GM04503 (cell line): ENCODE measurements at places on chromosomes 1 and 21.

DNA sequence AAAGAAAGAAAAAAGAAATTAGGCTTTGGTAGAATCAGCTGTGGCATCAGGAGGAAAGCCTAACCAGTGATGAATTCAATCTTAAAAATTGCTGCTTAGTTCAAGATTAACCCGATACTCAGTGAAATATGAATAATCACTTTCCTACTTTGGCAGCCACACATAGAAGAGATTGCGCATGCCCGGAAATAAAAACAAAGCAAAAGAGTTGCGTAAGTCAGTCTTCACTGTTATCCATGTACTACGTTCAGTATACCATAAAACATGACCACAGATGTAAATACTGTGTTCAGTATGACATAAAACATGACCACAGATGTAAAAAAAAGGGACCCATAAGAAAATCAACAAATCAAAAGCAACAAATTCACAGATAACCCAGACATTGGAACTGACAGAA is 19.2 kb downstream of the CD1D start:
- no peak for DNase-seq

DNA sequence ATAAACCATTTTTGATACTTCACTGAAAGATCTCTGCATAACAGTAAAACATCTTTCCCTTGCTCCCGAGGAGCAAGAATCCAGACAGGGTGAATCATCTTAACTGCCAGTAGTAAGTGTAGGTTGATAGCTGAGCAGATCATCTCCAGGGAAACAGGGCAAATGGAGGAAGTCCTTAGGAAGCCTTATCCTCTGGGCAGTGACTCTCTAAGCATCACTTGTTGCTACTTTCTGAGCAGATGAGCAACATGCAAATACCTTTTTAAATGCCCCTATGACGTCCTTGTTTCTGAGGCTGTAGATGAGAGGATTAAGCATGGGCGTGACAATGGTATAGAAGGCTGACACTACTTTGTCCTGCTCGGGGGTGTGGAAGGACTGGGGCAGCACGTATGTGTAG is 8.9 kb downstream of the OR2T11 start:
- DNase-seq = no peak

GRCh38 chr1:218656301-218657037 is 311.3 kb downstream of the TGFB2 start:
- peak; percentile 45 for DNase-seq

- no peak for DNase-seq
Measured at GRCh38 chr1:201631037-201631436, 92.1 kb downstream of the NAV1 start.

DNA sequence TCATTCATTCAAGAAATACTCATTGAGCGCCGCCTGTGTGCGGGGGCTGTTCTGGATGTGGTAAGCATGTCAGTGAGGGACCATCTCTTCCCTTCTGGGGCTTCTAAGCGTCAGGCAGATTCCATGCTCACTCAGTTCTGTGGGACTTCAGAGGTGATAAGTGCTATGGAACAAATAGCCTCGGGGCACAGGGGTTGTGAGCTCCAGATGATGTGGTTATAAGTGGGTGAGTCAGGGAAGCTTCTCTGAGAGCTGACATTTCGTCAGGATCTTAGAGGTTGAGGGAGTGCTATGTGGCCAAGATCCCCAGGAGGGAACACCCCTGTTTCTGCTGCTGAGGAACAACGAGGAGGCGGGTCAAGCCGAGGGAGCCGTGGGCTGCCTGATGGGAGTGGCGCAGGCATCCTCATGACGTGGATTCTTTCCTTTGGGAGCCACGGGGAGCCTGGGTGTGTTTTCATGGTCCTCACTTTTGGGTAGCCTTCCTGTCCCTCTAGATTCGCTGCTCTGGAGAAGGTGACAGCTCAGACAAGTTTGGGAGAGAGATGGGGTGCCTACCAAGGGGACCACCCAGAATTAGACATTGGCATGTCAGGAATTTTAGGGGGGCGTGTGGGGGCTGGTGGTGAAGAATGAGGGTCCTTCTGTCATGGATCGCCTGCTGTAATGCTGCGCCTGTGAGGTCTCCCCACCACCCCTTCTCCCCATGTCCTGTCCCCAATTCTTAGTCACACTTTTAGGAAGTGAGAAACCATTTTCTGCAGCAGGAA is 38.5 kb downstream of the HUNK start:
- DNase-seq = peak; percentile 95

GRCh38 chr1:114122941-114123618 is 30.6 kb downstream of the SYT6 start:
- DNase-seq = peak; percentile 17

- DNase-seq = no peak
Measured at GRCh38 chr1:2633936-2634491, 1.2 kb upstream of the MMEL1 start.

- DNase-seq = no peak
Measured at GRCh38 chr1:111615870-111616715, 3.5 kb upstream of the RAP1A start.

DNA sequence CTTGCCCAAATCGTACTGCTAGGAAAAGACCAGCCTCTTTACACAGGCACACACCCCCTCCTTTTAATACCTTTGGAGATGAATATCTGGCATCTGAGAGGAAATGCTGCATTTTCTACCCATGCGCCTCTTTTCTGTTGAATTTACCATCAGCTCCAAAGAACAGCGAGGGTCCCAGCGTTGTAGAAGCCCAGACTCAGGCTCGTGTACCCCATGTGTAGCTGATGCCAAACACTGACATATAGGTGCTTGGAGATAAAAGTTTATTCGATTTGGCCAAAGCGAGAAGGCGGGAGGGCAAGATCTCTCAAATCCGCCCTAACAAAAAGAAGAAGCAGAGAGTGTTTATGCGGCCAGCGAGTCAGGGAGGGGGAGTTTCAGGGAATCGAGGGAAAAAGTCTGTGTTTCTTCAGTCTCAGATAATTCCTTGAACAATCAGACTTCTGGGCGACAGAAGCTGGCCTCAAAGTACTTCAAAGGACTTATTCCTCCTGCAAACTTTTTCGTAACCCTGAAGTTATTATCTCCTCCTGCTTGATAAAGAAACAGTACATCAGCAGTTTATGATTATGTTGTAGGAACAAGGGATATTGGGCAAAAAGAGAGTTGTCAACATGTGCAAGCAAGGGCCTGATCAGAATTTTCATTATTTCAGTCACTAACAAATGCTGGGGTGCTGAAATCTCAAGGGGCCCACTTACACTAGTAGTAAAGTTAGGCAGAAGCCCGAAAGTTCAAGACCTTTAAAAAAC is 642 bp upstream of the CREG1 start:
- DNase-seq = no peak

GRCh38 chr1:230187290-230187689 is 120.3 kb downstream of the GALNT2 start:
- no peak for DNase-seq

DNA sequence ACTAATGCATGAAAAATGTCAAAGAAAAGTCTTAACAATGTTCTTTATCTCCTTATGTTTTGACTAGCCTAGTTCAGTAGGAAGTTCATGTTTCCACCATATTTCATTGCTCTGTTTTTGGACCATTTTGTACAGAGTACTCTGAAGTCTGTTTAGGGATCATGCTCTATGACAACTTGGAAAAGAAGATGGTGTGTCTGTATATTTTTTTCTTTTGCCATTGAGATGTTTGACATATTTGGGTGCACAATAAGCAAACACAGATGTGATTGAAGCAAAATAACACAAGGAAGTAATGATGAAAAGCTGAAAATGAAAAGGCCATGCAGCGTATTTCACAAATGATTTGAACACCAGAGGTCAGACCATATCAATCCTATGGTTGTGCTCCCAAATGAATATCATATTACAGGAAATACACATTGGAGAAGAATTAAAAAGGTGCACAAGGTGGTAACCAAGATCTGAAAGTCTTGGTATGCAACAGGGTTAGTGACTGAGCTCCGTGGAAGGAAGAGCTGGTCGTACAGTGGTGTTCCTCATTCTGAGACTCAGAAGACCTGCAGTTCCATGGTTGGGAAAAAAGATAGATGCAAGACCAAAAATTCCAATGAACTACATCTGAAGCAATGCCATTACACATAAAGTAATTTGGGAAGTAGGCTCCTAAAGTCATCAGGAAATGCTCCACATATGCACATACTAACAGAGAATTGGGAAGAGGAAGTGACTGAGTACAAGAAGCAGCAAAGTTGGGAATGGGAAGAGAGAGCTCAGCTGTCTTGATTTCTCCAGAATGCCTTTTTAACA is 463.5 kb downstream of the LMO4 start:
- no peak for DNase-seq

GRCh38 chr1:5464366-5464765 is 527.9 kb downstream of the NPHP4 start:
- no peak for DNase-seq

GRCh38 chr1:93629101-93630059 is 52.3 kb downstream of the BCAR3 start:
- DNase-seq = no peak
